Activated T-helper 1 cell treated with anti-CD3 and anti-CD28 coated beads, Interleukin-2, amount 50 U/mL, for 16 hours (primary cell): ENCODE measurements at places on chromosomes 6 and 20.

GRCh38 chr20:34705008-34705396 is 858 bp downstream of the TP53INP2 start:
- no peak for DNase-seq

DNA sequence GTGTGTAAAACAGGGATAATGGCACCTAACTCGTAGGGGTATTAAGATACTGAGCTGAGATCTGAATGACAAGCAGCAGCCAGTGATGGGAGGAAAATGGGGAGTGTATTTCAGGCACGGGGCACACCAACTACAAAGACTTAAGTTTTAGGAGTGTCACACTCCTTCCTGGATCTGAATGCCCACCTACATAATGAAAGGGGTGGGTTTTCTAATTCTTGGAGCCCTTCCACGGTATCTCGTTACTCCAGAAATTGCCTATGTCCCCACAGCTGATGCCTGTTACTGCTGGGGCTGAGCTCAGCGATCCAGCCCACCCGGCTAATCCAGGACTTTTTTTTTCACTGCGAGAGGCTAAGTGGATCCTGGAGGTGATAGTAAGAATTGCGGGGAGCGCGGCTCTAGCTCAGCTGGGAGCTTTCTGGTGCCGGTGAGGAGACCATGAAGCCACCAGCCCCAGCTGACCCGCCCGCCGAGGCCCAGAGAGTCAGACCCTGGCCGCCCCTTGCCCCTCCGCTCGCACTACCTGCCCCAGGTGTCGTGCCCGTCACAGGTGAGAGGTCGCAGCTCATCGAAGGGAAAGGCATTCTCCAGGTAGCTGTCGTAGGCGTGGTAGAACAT is 727 bp downstream of the EDEM2 start:
- no peak for DNase-seq

DNA sequence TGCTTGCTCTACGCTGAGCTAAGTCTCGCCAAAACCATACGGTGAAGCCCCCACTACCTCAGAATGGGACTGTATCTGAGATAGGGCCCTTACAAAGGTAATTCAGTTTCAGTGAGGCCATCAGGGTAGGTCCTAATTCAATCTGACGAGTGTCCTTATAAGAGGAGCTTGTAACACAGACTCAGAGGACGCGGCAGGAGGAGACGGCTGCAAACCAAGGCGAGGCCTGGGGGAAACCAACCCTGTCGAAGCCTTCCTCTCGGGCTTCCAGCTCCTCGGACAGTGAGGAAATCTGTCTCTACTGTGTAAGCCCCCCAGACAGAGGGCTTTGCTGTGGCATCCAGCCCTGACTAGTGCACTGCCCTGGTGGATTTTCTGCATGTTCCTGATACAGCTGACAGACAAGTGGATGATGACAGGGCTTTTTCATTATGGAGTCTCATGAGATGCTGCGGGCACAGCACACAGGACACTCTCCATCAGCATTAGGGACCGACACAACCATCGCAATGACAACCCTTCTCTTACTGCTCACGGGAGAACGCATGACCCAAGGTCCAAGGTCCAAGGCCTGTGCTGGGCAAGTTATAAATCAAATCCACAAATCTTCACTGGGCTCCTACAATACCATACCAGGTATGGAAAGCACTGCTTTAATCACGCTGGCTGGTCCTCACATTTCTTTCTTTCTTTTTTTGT is 48.2 kb downstream of the SSR1 start:
- no peak for DNase-seq

DNA sequence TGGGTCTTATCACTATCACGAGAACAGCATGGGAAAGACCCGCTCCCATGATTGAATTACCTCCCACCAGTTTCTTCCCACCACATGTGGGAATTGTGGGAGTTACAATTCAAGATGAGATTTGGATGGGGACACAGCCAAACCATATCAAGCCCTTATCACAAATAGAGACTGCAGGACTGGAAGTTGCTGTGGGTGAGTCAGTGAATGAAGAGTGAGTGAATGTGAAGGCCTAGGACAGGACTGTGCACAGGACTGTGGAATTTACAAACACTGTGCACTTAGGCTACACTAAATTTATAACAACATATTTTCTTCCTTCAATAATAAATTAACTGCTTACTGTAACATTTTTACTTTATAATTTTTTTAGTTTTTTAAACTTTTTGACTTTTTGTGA is 30.2 kb upstream of the BCAS1 start:
- no peak for DNase-seq

DNA sequence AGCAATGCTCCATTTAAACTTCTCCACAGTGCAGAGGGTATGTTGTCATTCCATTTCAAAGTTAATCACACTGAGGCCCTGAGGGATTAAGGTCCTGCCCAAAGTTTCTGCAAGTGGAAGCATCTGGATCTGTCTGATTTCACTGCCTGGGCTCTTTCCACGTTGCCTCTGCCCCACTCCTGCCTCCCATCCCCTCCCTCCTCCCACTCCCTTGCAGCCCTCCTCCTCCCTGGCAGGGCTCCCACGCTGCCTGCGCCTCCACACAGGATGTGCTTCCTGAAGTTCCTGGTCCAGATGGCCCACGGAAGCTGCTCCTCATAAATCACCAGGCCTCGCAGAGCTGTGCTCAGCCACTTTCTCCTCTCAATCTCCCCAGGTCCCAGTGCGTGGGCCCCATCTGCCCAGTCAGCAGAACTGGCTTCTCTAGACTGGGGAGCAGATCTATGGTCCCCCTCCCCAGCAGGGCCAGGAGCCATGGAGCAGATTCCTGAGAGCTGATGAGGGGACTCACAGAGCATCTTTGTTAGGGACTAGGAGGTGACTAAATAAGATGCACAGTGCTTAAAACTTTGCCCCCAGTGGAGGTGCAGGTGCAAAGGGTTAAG is 65.4 kb upstream of the MAFB start:
- DNase-seq: no peak

GRCh38 chr20:40810332-40811000 is 121.4 kb upstream of the MAFB start:
- no peak for DNase-seq

- DNase-seq: no peak
Observed at GRCh38 chr20:38665094-38665493, 59.2 kb upstream of the SLC32A1 start.

- DNase-seq: no peak
Observed at GRCh38 chr6:45148711-45149341, 179.3 kb upstream of the RUNX2 start.

DNA sequence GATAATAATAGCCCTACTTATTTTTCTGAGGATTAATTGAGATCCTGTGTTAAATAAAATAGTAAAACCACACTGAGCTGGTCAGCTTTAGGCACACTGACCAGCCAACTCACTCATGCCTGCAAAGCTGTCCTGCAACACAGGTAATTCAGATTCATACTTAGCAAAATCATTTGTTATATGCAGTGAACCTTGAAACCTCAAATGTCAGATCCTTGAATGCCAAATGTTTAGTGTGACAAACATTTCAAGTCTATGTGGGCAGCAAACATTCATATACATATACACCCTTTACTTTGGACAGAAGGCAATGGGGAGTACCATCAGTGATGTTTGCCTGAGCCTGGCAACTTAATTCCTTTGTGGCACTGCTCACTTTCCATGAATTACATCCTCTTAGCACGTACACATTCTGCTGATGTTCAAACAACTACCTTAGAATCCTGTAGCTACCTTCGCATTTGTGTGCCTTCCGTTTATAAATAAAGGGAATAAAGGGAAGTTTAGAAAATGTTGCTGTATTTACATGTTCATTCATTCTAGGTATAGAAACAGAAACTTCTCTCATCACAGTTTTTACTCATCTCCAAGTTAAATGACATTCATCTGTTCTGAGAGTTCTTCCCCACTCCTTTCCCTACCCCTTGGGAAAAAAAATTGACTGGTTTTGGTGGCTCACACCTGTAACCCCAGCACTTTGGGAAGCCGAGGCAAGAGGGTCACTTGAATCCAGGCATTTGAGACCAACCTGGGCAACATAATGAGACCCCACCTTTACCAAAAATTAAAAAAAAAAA is 140.8 kb downstream of the ZFAND3 start:
- no peak for DNase-seq

DNA sequence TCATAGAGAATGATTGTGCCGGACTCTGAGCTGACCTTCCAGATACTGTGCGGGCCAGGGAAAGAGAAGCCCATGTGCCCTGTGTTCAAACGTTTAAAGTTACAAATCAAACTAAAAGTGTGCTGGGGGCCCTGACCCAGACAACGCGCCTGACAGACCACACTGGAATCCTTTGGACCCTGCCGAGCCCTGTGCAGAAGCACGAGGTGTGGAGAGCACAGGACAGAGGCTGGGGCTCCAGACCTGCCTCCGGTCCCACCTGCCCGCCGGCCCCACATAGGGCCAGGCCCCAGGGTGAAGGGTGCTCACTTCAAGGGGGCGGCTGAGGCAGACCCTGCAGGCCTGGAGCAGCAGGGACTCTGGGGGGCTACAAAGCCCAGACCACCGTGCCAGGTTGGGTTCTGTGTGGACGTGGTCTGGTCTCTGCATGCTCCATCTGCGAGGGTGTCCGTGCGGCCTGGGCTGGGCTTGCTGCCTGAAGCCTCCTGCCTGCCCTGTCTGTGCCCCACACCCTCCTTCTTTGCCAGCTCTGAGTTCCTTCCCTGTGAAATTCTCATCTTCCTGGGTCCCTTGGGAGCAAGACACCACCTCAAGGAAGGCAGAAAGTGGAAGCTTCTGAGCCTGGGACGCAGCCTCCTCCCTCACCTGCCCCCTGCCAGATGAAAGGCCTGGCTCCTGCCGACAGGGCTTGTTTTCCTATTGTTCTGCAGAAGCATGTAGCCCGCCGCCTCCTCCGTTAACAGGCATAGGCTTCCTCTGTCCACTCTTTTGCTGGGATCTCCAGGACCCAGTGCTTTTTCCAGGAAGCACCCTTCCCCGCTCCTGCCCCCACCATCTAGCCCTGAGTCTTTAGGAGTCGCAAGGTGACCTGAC is 186.2 kb downstream of the ERMARD start:
- no peak for DNase-seq

GRCh38 chr20:63067266-63067635 is 60.5 kb upstream of the BHLHE23 start:
- DNase-seq: no peak

DNA sequence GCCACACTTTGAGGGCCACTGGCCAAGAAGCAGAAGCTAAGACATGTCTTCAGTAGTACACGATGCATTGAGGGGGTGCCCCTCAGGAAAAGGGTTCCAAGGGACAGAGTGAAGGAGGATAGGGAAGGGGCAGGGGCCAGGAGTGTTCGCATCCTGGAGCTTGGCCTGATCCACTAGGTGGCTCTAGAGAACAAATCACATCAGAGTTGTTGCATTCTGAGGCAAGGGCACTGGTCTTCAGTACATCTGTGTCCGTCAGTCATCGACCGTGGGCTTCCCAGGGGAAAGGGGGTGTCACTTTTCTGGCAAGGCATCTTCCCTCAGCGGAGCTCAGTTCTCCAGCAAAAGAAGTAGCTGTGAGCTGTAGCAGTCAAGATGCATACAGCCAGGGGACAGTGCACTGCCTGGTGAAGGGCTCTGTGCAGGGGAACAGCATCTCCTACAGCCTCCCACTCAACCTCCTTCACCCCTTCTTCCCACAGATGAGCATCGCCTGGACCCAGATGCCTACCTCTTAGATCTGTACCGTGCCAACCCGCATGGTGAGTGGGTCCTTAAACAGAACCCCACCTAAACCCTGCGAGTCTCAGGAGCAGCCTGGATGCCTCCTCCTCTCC is 47.8 kb downstream of the ARHGAP40 start:
- no peak for DNase-seq

GRCh38 chr6:75220357-75220756 is 14.5 kb upstream of the COL12A1 start:
- DNase-seq: no peak

- DNase-seq: peak; percentile 20
Observed at GRCh38 chr6:42428326-42429041, 23.2 kb downstream of the TRERF1 start.

- DNase-seq: no peak
Observed at GRCh38 chr6:133761706-133762105, 127.2 kb upstream of the TCF21 start.

DNA sequence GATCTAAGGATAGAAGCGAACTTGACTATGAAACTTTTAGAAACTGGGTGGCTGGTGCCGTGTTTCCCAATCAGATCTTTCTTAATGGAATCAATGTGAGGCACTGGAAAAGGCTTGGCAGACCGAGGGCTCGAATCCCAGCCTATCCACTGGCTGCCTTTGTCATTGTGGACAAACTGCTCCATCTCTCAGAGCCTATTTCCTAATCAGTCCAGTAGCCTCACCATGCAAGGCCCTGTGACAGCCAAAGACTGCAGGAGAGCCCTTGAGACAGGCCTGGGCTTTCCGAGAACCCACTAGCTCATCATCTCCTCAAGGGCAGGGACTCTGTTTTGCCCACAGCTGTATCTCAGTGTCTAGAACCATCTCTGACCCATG is 43.4 kb downstream of the SPDEF start:
- no peak for DNase-seq

GRCh38 chr20:6651561-6651960 is 115.9 kb upstream of the BMP2 start:
- no peak for DNase-seq

GRCh38 chr6:27542485-27542884 is 69.6 kb upstream of the ZNF184 start:
- DNase-seq: no peak

- no peak for DNase-seq
Observed at GRCh38 chr6:151589667-151590066, 95.8 kb downstream of the CCDC170 start.

- no peak for DNase-seq
Observed at GRCh38 chr6:130993292-130993765, 69.7 kb downstream of the EPB41L2 start.

DNA sequence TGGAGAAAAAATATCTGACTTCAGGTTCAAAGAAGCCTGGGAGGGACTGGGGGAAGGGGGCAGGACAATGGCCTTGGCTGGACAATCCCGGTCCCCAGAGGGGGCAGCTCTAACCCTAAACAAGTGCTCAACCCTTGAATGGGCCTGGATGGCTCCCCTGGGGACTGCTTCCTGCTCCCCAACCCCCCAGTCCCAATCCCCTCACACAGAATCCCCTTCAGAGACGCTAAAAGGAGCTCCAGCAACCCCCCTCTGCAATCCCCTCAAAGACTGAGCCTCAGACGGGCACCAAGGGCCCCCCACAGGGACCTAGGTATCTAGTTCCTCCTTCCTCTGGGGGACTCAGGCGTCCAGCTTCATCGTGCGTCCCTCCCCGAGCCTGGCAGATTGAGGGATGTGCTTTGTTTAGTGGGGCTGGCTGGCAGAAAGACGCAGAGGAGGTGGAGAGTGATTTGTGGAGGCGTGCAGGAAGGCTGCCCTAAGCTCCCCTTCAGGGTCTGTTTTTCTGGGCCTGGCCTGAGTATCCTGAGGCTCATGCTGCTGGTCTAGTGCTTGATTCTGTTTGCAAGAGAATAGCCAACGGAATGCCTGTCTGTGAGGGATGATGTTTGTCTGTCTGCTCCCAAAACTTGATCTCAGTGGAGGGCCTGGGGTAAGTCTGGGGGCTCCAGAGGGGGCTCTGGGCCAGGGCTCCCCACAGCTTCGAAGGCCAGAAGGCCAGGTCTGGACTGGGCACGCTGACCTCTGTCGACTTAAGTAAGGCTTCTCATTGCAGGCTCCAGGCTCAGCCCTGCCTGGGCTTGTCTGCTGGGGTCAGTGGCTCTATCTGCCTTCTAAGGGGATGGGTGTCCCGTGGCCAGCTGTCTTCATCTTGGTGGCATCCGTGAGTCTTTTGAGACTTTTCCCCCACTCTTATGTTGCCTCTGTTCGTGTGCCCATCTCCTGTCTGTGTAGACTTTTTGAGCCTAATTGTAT is 1.7 kb upstream of the POU5F1 start:
- DNase-seq: no peak
